ENCODE measurements at places on chromosomes 7 and 10. TPM values are rescaled to one million over a fixed set of nuclear protein-coding genes. Genes with fewer than 3 reads are reported as not detected.

- H3K4me3 ChIP-seq: no peak overlapping the region
- no peak for DNase-seq
- no peaks in the 10 kb centered on the region for H3K36me3 ChIP-seq
- H3K4me1 ChIP-seq: peaks cover under 1% of the 10 kb centered on the region
Measured at GRCh38 chr10:131925716-131926115, 24.9 kb downstream of the PPP2R2D start.

DNA sequence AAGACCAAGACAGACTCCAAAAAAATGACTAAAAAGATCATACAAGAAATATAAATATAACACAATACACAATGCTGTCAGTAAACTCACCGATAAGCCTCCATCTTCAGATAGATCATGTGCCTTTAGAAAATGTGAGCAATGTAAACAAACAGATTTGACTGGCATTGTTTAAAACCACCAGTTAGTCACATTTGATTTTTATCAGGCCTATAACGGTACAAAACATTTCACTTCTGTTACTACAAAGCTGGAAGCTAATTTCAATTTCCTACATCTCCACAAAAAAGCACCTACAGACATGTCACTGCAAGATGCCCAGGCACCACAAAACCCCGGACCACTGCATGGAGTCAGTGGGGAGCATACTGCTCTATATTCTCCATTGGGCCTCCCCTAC, 18.9 kb downstream of the SGMS1 start:
- H3K4me3 ChIP-seq: no peak overlapping the region
- no peak overlapping the region for H3K27ac ChIP-seq
- no peak for DNase-seq

- H3K4me1 ChIP-seq: peaks cover 2% of the 10 kb centered on the region
- no peaks in the 10 kb centered on the region for H3K27me3 ChIP-seq
- H3K27ac ChIP-seq: no peak overlapping the region
- peak; percentile 50 for DNase-seq
Measured at GRCh38 chr10:89887830-89888229, 186.4 kb downstream of the KIF20B start.

- no peak overlapping the region for H3K4me3 ChIP-seq
- no peak overlapping the region for H3K27ac ChIP-seq
- H3K4me1 ChIP-seq: no peaks in the 10 kb centered on the region
- no peak for DNase-seq
Measured at GRCh38 chr7:31098642-31099360, 46.7 kb downstream of the ADCYAP1R1 start.

DNA sequence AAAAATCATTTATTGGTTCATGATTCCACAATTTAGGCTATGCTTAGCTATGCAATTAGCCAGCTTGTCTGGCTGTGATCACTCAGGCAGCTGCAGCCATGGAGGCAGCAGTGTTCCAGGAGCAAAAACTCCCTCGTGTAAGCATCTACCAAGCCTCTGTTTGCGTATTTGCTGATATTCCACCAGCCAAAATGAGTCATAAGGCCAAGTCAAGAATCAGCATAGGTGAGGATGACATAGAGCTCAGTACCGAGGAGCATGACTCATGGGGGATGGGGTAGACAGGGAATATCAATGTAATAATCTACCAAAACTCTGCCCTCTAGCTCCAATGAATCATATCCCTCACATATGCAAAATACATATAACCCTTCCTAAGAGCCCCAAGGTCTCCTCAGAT, 63.3 kb downstream of the IMMP2L start:
- H3K4me3 ChIP-seq: no peak overlapping the region
- H3K27ac ChIP-seq: no peak overlapping the region
- DNase-seq: no peak
- no peaks in the 10 kb centered on the region for H3K36me3 ChIP-seq

DNA sequence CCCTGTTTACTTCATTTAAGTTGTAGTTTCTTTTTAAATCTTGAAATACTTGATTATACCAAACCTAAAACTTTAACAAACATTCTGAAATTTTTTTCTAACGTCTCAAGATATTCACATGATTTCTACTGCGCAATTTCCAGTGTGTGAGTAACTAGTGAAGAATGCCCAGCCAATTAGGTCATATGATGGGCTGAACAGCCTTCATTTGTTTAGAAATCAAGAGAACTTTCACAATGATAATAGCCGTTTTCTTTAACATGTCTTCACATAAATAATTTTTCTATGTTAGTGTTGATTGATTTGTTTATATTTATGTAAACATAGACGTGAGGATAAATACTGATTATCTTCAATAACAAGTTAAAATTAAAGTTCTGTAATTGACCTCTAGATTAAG, 21.8 kb downstream of the STAM start:
- no peaks in the 10 kb centered on the region for H3K27me3 ChIP-seq
- DNase-seq: no peak
- H3K36me3 ChIP-seq: no peaks in the 10 kb centered on the region
- no peak overlapping the region for H3K4me3 ChIP-seq
- H3K27ac ChIP-seq: no peak overlapping the region
- H3K4me1 ChIP-seq: no peaks in the 10 kb centered on the region

- peaks cover 3% of the 10 kb centered on the region for H3K4me1 ChIP-seq
- no peak overlapping the region for H3K4me3 ChIP-seq
- no peak for DNase-seq
- H3K27me3 ChIP-seq: no peaks in the 10 kb centered on the region
Measured at GRCh38 chr7:17099083-17099973, 199.1 kb upstream of the AHR start.

DNA sequence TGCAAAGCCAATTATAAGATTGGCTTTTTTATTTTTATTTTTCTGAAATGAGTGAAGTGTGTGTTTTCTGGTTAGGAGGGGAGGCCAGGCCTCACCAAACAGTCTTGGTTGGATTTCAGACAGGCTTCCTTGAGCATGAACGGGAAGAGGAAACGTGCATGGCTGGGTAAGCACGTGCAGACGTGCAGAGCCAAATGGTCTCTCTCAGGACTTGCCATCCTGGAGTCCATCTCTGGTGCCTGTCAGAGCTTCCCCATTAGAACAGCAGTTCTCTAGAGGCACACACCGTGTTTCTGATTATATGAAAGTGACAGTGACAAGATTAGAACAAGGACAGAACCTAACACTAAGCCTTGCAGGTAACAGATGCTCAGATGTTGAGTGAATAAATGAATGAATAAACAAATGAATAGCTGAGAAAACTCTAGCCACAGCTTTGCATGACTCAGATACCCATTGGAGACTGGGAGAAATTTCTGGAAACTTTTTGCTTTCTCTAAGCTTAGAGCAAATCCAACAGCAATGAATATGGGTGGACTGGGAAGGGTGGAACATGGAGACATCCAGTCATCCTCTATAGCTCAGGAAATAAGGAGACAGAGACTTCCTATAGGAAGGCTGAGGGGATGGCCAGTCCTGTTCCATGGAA, 11.8 kb upstream of the CALD1 start:
- no peak overlapping the region for H3K4me3 ChIP-seq
- peaks cover 2% of the 10 kb centered on the region for H3K4me1 ChIP-seq
- DNase-seq: no peak
- no peaks in the 10 kb centered on the region for H3K27me3 ChIP-seq

DNA sequence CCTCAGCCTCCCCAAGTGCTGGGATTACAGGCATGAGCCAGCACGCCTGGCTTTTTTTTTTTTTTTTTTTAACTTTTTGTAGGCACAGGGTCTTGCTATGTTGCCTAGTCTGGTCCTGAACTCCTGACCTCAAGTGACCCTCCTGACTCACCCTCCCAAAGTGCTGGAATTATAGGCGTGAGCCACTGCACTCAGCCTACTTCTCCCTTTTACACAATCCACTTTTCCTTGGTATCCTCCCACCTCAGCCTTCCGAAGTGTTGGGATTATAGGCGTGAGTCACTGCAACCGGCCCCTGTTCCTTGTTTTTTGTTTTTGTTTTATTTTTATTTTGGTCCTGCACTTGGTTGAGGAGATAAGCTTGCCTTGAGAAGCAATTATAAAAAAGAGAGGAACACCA, 75.9 kb upstream of the KMT2C start:
- H3K27me3 ChIP-seq: no peaks in the 10 kb centered on the region
- no peaks in the 10 kb centered on the region for H3K4me1 ChIP-seq
- DNase-seq: peak; percentile 12
- H3K4me3 ChIP-seq: no peak overlapping the region
- no peaks in the 10 kb centered on the region for H3K36me3 ChIP-seq
- H3K27ac ChIP-seq: no peak overlapping the region

DNA sequence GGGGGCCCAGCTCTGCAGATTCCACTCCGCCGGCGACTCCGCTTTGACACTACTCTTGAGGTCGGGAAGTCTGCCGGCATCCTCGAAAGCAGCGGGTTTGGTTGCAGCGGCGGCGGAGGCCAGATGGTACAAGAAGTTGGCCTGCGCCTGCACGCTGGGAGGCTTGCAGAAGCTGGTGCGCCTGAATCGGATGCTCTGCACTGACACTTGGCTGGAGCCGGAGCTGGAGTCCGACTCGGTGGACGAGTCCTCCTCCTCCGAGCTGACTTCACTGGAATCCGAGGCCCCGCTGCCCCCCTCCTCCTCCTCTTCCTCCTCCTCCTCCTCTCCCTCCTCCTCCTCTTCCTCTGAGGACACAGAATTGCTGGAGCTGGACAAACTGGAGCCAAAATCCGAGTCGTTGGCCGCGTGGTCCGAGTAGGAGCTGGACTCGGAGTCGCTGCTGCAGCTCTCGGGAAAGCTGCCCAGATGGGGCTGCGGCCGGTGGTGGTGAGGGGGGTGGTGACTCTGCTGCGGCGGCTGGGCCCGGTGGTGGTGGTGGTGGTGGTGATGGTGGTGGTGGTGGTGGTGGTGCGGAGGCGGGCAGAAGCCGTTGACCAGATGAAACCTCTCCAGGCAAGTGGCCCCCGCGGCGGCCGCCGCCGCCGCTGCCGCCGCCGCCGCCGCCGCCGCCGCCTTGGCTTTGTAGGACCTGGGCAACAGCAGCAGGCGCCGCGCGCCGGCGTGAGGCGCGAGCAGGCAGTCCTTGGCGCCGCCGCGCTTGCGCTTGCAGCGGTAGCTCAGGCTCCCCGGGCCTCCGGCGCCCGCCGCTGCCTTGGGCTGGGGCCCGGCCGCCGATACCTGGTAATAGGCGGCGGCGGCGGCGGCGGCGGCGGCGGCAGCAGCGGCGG, 9.0 kb downstream of the SKIDA1 start:
- no peaks in the 10 kb centered on the region for H3K36me3 ChIP-seq
- no peaks in the 10 kb centered on the region for H3K4me1 ChIP-seq
- no peaks in the 10 kb centered on the region for H3K27me3 ChIP-seq

DNA sequence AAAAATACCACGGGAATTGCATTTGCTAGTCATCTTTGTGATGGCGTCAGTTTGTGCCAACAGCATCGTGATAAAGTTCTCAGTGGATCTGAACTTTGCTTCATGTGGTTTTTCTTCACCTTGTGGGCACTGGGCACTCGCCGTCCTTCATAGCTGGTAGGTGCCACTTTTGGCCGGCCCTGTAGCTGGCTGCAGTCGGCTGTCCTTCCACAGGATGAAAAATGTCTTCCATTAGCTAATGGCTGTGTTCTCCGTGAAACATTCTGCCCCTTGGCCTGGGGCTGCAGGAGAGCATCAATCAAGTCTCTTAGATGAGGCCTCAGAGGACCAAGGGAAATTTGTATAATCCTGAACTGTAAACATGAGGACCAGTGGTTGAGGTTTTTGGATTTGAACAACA, 145.3 kb downstream of the DYNC1I1 start:
- H3K36me3 ChIP-seq: no peaks in the 10 kb centered on the region
- H3K27me3 ChIP-seq: no peaks in the 10 kb centered on the region
- DNase-seq: no peak
- H3K4me1 ChIP-seq: no peaks in the 10 kb centered on the region
- H3K27ac ChIP-seq: no peak overlapping the region
- no peak overlapping the region for H3K4me3 ChIP-seq

GRCh38 chr10:50402466-50402865, 151.2 kb upstream of the ASAH2 start:
- no peak for DNase-seq
- no peak overlapping the region for H3K4me3 ChIP-seq
- H3K36me3 ChIP-seq: no peaks in the 10 kb centered on the region
- H3K4me1 ChIP-seq: no peaks in the 10 kb centered on the region

- no peak overlapping the region for H3K4me3 ChIP-seq
- no peaks in the 10 kb centered on the region for H3K4me1 ChIP-seq
- H3K36me3 ChIP-seq: no peaks in the 10 kb centered on the region
- no peak overlapping the region for H3K27ac ChIP-seq
- no peaks in the 10 kb centered on the region for H3K27me3 ChIP-seq
Measured at GRCh38 chr7:121696954-121697353, 176.0 kb upstream of the PTPRZ1 start.

DNA sequence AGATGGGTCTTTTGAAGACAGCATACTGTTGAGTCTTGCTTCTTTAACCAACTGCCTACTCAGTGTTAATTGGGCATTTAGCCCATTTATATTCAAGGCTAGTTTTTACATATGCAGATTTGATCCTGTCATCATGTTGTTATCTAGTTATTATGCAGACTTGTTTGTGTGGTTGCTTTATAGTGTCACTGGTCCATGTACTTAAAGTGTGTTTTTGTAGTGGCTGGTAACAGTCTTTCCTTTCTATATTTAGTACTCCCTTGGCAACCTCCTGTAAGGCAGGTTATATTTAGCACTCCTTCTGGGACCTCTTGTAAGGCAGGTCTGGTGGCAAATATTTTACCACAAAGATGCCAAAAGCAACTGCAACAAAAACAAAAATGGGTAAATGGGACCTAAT, 66.7 kb downstream of the TES start:
- no peaks in the 10 kb centered on the region for H3K36me3 ChIP-seq
- peaks cover 6% of the 10 kb centered on the region for H3K4me1 ChIP-seq

DNA sequence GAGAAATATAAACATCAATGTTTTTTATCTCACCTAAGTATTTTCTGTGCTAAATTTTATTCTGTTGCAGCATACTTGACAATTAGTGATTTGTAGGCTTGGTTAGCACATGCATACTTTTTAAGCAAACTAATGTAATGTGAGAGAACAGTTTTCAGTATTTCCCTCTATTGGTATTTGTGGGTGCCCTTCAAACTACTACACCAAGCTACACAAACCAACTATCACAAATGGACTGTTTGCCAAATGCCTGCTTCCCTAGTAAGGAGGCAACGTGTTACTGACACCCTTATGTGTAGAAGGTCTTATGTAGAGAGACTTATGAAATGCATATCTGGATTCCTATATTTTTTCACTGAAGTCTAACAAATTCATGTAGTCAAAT, 98.4 kb upstream of the FZD1 start:
- no peak for DNase-seq
- H3K4me1 ChIP-seq: peaks cover 1% of the 10 kb centered on the region
- no peak overlapping the region for H3K4me3 ChIP-seq

DNA sequence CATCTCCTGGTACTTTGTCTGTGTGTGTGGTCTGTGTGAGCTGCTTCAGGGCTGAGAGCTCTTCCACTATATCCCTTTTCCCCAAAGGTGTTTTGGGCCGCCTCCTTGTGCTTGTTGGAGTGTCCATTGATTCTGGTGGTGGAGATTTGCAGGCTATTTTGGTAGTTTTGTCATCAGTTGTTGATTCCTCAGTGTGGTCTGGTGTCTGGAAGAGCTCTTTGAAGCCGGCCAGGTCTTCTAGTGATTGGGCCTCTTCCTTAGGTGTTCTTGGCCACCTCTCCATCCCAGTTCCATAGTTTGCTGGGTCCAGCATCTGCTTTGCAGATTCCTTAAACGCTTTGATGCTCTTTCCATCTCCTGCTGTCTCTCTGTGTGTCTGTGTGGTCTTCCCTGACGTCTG, 20.8 kb downstream of the MKI67 start:
- H3K36me3 ChIP-seq: no peaks in the 10 kb centered on the region
- H3K4me3 ChIP-seq: no peak overlapping the region
- no peaks in the 10 kb centered on the region for H3K27me3 ChIP-seq
- no peak overlapping the region for H3K27ac ChIP-seq

Gene CRYGN
- total RNA-seq: 1.7 TPM

Gene WIPF3
- total RNA-seq: 2.4 TPM

Gene CFAP70
- total RNA-seq: 2.4 TPM

Gene ZNF467
- 18.5 TPM for total RNA-seq

Gene POMZP3
- 13.1 TPM for total RNA-seq

Gene H2BK1
- not detected for total RNA-seq

Gene NODAL
- total RNA-seq: not detected

Gene SDK1
- total RNA-seq: 46.3 TPM
